ENCODE measurements at places on chromosomes 13 and 19. TPM values are rescaled to one million over a fixed set of nuclear protein-coding genes. Genes with fewer than 3 reads are reported as not detected.

The C19orf38 gene
- 0.28 TPM for total RNA-seq

DNA sequence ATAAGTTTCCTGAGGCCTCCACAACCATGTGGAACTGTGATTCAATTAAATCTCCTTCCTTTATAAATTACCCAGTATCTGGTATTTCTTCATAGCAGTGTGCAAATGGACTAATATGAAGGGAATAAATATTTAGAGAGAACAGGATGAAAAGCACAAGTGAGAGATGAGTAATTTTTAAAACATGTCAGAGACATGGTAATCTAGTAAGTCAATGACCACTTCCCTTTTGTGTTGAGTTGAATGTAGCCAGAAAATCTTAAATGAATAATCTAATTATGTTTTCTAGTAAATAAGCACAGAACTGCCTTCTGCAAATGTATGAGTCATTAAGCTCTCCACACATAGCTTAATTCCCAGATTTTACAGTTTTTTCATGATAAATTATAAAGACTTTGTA, 524.1 kb upstream of the SLITRK5 start:
- DNase-seq, result peak; percentile 76

DNA sequence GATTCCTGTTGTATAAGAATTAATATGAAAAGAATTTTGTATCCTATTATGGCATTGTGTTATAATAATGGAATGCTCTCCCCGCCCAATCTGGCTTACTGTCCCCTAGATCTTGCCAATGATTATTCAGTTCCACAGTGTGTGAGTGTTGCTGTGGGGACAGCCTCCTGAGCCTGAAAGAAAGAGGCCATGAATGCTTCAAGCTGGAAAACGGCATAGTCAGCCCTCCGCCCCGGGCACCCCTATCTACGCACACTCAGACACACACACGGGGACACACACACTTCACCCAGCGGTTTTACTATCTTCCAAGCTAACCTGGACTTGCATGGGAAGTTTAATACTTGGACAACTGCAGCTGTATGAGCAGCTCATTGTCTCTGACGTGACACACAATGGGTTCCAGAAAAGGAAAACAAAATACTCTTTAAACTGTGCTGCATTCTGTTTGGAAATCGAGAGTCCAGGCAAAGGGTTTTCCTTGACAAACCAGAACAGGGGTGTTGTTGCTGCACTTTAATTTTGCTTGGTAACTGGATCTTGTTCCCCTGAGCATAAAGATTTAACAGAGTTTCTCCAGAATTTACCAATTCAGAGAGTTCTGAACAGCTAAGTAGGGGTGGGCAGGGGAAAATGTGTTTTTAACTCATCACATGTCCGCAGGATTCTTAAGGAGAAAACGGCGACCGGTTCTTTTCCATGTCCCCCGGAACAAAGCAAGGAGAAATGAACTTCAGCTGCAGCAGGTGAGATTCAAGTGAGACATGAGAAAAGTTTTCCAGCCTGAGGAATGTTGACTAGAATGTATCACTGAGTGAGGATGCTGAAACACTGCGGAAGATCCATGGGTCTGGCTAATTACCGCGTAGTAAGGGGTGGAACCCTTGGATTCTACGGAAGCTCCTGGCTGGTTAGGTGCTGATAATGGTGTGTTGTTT, 472.9 kb downstream of the FOXO1 start:
- DNase-seq, result no peak

- DNase-seq, result no peak
Observed at GRCh38 chr13:39037410-39037879, 444 bp downstream of the PROSER1 start.

DNA sequence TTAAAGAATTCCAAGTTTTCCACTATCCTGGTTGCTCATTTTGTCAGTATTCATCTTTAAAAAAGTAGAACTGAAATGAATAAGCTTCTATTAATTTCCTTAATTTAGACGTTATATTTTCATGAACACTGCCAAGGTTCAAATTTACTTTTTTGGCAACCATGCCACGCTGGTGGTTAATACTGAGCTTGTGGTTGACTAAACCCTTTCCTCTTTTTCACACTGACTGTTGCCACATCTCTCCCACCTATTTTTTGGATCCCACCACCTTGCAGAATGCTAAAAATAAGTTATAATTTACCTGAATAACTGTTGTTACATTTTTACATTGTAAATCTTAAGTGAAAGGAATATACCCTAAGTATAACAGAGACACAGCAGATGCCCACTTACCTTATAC, 45.0 kb downstream of the FLT3 start:
- DNase-seq, result no peak

DNA sequence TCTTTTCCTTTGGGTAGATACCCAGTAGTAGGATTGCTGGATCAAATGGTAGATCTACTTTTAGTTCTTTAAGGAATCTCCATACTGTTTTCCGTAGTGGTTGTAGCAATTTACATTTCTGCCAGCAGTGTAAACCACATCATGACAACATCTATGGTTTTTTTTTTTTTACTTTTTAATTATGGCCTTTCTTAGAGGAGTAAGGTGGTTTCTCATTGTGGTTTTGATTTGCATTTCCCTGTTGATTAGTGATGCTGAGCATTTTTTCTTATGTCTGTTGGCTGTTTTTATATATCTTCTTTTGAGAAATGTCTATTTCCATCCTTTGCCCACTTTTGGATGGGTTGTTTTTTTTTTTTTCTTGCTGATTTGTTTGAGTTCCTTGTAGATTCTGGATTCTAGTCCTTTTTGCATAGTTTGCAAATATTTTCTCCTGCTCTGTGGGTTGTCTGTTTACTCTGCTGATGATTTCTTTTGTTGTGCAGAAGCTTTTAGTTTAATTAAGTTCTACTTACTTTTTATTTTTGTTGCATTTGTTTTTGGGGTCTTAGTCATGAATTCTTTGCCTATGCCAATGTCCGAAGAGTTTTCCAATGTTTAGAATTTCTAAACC, 38.8 kb downstream of the TDRD3 start:
- DNase-seq, result no peak

The PGLYRP1 gene
- total RNA-seq, result not detected

GRCh38 chr19:3798137-3798536, 12.0 kb upstream of the MATK start:
- no peak for DNase-seq

- DNase-seq, result no peak
Observed at GRCh38 chr13:41973247-41973741, 12.4 kb upstream of the VWA8 start.

GRCh38 chr19:10520652-10521318, 3.5 kb upstream of the S1PR5 start:
- no peak for DNase-seq

DNA sequence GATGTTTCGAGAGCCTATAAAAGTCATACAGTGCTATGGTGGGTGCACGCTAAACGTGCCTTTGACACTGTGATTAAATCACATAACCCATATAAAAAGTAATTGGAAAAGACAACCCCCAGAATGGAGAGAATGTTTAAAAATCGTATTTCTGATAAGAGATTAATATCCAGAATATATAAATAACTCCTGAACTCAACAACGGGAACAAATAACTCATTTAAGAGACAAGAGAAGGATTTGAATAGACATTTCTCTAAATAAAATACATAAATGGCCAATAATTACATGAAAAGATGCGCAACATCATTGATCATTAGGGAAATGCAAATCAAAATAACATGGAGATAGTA, 37.0 kb upstream of the IGFL4 start:
- DNase-seq, result no peak

GRCh38 chr19:31718032-31718431, 368.8 kb upstream of the TSHZ3 start:
- DNase-seq, result no peak

GRCh38 chr13:58729361-58729760, 1097.8 kb downstream of the PCDH17 start:
- DNase-seq, result no peak

DNA sequence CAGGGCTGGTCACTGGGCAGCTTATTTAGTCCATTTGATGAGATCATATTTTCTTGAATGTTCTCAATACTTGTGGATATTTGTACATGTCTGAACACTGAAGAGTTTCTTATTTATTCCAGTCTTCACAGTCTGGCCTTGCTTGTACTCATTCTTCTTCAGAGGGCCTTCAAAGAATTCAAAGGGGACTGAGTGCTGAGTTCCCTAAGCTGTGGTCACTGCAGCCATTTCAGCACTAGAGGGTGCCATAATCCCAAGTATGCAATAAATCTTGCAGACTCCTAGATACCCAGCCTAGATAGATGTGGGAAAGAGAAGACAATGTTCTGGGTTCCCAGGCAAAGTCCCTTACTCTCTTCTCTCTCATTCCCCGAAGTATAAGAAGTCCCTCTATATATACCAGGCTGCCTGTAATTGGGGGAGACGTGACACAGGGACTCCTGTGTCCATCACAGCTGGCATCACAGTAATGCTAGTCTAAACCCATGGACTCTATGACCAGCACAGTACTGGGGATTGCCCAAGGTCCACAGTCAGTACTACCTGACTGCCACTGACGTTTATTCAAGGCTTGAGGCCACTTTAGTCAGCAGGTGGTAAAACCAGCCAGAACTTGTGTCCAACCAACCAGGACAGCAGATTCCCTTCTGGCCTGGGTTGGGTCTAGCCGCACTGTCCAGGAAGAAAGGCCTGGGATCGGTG, 8.9 kb upstream of the VN1R1 start:
- DNase-seq, result peak; percentile 24

The DAND5 gene
- total RNA-seq, result not detected

- peak; percentile 5 for DNase-seq
Observed at GRCh38 chr19:29724102-29724641, 9.1 kb upstream of the C19orf12 start.

GRCh38 chr19:28242317-28242927, 970.5 kb downstream of the UQCRFS1 start:
- no peak for DNase-seq

DNA sequence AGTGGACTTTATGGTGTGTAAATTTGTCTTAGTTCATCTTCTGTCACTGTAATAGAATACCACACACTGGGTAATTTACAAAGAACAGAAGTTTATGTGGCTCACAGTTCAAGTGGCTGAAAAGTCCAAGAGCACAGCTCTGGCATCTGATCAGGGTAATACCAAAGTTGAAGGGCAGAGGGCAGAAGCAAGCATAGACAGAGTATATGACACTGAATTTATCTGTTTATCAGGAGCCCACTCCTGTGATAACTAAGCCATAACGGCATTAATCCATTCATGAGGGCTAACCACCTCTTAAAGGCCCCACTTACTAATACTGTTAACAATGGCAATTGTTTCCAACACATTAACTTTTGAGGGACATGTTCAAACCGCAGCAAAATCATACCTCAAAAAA, 4.0 kb upstream of the RFXAP start:
- DNase-seq, result no peak

All from IMR-90 (cell line).